CD4-positive, alpha-beta T cell treated with Interleukin-6 at 100 ng/mL for 8 hours (primary cell): ENCODE measurements at places on chromosomes 16 and 17.

DNA sequence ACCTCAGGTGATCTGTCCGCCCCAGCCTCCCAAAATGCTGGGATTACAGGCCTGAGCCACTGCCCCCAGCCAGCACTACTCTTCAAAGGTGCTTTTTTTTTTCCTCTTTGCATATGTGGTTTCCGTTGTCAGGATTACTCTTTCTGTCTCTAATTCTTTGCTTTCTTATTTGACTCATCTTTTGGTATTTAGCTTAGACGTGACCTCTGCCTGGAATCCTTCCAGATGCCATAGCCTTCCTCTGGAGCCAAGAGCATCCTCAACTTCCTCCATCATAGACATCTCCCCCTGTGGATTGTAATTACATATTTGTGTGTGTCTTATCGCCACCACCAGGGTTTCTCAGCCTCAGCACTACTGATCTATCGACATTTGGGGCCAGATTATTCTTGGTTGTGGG, 84.4 kb upstream of the XYLT1 start:
- no peak for DNase-seq

DNA sequence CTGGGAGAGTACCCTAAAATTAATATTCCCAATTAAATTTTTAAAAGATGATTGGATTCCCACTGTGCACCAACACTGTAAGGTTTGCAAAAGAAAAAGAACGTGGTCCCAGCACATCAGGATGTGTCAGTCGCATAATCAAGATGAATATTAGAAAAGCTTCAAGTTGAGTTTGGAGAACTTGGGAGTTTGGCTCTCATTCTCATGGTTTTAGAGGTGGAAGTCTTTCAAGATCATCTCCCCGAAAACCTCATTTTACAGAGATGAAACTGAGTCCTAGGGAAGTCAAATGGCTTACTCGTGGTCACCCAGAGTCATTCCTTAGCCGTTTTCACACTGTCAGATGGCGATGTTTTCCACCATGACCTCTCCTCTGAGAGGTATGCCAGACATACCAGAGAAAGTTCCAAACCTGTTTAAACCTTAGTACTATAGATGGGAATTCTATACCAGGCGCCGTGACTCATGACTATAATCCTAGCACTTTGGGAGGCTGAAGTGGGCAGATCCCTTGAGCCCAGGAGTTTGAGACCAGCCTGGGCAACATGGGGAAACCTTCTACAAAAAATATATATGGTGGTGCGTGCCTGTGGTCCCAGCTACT, 1.2 kb downstream of the SEC14L1 start:
- no peak for DNase-seq

DNA sequence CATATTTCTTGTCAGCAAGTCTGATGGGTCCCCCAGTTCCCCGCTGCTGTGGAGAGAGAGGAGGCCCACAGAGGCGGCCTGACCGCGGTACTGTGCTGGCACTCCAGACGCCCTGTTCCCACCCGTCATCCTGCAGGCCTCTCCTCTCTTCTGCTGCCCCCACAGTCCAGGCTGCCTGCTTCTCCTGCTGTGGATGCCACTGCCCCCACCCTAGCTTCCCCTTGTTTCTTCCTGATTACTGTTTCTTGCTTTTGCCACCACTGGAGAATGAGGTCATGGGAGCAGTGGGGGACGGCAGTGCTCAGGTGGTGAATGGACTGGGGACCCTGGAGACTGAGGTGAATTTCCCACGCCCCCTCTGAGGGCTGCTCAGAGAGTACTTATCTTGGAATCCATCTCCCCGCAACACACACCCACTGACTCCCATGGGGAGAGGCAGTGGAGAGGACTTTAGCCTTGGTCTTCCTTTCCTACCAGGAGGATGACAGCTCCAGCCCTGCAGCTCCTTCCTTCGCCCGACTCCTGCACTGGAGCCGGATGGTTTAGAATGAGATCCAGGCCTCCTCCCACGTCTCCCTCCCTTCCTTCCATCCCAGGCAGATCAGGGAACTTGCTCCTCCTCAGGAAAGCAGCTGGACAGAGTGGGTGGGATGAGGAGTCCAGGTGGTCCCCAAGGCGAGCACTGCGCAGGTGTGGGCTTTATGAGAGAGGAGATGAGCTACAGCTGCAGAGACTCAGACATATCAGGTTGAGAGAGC, 60.4 kb downstream of the PLXDC1 start:
- no peak for DNase-seq

- DNase-seq, result peak; percentile 83
These were observed 1.4 kb upstream of the VAMP2 start for GRCh38 chr17:8163978-8164814.

- DNase-seq, result no peak
These were observed 10.2 kb upstream of the WFIKKN2 start for GRCh38 chr17:50825188-50825587.

DNA sequence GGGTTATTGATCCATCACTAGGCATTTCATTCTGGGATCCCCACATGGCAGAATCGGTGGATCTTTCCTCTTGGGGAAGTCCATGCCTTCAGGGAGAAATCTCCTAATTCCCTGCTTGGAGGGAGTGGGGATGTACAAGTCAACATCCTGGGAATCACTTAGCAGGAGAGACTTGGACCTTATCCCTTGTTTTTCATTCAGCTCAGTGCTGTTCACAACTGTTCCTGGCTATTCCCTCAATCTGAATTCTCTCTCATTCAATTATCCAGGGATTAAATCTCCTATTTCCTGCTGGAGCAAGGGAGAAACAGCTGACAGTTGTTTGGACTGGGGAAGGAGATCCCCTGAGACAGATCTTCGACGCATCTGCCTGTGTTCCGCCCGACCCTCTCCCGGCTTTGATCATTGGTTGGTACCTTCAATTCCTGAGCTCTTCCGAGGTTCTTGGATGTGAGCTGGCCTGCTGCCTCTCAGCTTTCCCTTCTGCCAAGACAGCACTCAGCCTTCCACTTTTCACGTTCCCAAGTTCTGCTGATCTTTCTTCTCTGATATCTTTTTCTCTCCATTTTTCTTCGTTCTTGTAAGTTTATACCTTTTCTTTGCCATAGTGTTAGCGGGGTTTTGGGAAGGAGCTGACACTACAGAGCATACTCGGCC, 115.4 kb upstream of the GNAO1 start:
- DNase-seq, result no peak

DNA sequence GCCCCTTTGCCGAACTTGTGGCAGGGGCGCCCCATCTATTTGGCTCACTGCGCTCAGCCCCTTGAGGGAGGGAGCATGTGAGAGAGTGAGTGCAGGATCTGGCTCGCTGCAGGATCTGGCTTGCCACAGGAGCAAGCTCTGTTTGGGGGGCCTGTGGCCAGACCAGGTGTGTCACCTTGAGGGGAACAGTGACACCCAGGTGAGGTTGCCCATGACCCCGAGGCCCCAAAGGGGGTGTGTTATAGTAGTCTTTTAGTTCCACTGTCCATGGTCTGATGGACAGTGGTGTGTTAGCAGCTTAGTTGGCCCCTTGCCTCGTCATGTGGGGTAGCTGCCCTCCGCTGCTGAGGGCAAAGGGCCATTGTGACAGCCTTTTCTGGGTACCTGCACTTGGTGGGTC, 41.6 kb downstream of the CCDC42 start:
- no peak for DNase-seq

- no peak for DNase-seq
These were observed 73.5 kb upstream of the KIF2B start for GRCh38 chr17:53749178-53749577.

DNA sequence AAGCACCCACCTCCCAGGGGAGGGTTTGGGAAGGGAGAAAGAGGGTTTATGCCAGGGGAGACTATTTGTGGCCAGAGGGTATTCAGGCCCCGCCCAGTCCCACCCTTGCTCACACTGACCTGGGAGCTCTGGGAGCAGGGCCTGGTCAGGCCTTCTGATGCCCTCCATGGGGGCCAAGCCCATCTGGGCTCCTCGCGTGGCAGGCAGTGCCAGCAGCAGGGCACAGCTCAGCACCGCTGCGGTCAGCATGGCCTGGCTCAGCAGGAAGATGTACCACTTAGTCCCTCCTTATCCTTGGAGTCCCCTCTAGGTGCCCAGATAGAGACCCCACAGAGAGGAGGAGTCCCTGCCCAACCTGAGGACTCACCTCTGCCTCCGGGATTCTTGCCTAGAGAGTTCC, at the start of gene AGRP:
AGRP (minus strand) TSS at position 398 of the 400 bp plus-strand sequence; CDS start at position 249, 149 bp downstream.
- no peak for DNase-seq

DNA sequence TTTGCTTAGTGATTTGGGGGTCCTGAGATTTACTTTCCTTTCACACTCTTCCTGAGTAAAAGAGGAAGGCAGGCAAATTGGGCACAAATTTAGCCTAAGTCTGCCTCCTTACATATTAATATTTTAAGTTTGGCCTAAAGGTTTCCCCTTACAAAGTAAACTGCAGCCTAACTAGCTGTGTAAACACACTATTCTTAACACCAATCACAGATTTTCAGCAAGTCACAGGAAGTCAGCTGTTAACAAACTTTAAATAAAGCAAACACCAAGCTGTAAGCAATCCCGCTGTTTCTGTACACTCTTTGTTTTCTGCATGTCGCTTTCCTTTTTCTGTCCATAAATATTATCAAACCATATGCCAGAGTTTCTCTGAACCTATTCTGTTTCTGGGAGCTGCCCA, 45.1 kb upstream of the ABCC11 start:
- DNase-seq, result no peak
